HepG2 (cell line): ENCODE measurements at places on chromosomes 1 and 21. TPM values are rescaled to one million over a fixed set of nuclear protein-coding genes. Genes with fewer than 3 reads are reported as not detected.

DNA sequence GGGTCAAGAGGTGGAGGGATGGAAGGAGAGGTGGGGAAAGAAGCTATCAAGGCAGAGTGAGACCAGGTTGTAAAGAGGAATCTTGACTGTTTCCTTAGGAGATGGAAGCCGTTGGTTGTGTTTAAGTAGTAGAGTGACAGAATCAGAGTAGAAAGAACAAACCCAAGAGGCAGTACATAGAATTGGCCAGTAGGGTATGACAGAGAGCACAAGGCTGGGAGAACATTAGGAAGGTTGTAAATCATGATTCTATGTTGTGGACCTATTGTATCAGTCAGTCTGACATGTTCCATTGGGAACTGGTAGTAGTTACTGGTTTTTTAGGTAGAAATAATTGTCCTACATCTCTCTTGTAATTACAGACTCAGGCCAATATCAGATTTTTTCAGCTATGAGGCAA, 486.9 kb upstream of the USP24 start:
- no peaks in the 10 kb centered on the region for H3K36me3 ChIP-seq
- no peaks in the 10 kb centered on the region; the same call in 1 of the 2 replicates for H3K4me1 ChIP-seq
- peak; percentile 24 for DNase-seq

DNA sequence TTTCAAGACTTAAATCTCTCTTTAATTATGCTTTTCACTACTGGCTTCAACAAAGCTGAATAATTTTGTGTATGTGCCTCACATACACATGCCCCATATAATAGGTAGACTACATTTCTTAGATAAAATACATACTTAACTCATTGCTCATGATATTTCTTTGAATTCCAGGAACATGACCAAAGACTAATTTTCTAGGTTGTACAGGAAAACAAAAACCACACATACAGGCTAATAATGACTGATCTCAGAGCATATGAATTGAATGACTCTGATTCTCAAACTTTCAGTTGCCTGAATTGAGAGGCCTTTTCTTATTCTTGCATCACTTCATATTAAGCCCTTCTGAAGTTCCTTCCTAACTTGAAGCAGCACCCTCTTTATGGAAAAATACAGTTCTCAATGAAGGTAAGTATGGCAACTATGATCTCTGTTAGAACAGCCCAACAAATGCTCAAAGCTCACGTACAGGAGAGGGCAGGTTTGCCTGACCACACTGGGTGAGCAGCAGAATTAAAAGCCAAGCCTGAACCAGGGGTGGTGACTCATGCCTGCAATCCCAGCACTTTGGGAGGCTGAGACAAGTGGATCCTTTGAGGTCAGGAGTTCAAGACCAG, 22.6 kb upstream of the UAP1 start:
- no peak overlapping the region for H3K27ac ChIP-seq
- H3K27me3 ChIP-seq = no peaks in the 10 kb centered on the region
- peak; percentile 9 for DNase-seq
- H3K4me3 ChIP-seq = no peak overlapping the region
- H3K4me1 ChIP-seq = peaks cover 7% of the 10 kb centered on the region; the same call in 1 of the 2 replicates
- no peaks in the 10 kb centered on the region for H3K36me3 ChIP-seq

DNA sequence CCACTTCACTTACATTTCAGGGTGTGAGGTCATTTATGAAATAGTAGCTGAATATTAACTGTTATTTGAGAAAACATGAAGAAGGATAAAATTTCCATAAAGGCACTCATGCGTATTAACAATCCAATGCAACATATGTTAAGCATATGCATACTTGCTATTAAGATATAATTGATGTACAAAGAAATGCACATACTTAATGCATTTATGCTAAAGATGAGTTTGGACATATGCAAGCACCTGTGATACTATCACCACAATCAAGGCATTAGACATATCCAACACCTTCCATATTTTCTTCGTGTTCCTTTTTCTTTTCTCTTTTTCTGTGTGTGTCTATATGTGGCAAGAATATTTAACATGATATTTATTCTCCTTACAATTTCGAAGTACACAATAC, 464.8 kb upstream of the BRINP3 start:
- no peaks in the 10 kb centered on the region for H3K4me1 ChIP-seq
- no peak overlapping the region for H3K27ac ChIP-seq
- no peaks in the 10 kb centered on the region for H3K36me3 ChIP-seq

DNA sequence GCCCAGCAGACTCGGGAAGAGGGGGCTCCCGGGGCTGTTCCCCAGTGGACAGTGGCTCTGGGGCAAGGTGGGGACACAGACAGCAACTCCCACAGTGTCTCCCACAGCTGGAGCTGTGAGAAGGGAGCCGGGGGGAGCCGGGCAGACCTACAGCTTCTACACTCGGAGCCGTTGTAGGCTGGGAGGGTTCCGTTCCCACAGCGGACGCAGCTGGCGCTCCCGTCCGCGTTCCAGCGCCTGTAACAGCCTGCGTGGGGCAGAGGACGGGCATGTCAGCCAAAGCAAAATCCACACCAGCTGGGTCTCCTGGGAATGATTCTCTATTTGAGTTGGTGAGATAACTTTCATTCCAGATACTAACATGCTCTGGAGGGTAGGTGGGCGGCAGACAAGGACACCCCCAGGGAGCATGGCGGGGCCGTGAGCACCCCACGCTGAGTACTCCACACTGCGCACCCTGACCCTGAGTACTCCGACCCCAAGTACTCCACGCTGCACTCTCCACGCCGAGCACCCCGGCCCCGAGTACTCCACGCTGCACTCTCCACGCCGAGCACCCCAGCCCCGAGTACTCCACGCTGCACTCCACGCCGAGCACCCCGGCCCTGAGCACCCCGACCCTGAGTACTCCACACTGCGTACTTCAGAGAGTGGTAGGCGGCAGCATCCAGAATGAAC, 13.4 kb upstream of the RNF223 start:
- H3K27ac ChIP-seq = no peak overlapping the region
- H3K27me3 ChIP-seq = no peaks in the 10 kb centered on the region
- no peaks in the 10 kb centered on the region for H3K36me3 ChIP-seq
- H3K4me1 ChIP-seq = no peaks in the 10 kb centered on the region
- no peak overlapping the region for H3K4me3 ChIP-seq
- DNase-seq = no peak

DNA sequence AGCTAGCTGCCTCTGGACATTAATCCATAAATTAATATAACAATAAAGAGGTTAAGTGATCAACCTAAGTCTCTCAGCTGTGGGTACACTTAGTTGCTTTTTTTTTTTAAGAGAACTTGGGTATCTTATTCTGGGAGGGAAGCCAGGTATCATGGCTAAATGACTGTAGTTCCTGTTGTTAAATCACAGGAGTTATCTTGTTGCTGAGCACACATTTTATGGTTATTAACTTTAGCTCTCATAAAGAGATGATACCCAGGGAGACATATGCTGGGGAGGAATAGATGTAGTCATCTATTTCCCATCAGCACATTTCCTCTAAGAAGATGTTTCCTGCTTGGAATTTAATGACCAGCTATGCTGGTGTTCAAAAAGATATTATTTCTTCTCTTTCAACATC, 227.8 kb downstream of the PTGER3 start:
- no peak for DNase-seq
- H3K27ac ChIP-seq = no peak overlapping the region
- H3K36me3 ChIP-seq = no peaks in the 10 kb centered on the region
- H3K27me3 ChIP-seq = no peaks in the 10 kb centered on the region
- no peaks in the 10 kb centered on the region for H3K4me1 ChIP-seq

- H3K27ac ChIP-seq = no peak overlapping the region
- peaks cover 6% of the 10 kb centered on the region; the same call in 1 of the 3 replicates for H3K27me3 ChIP-seq
- H3K4me1 ChIP-seq = peaks cover 17% of the 10 kb centered on the region
- H3K4me3 ChIP-seq = no peak overlapping the region
Measured at GRCh38 chr1:248900637-248901036, 5.4 kb upstream of the PGBD2 start.

- H3K4me1 ChIP-seq = peaks cover 18% of the 10 kb centered on the region
- H3K27ac ChIP-seq = no peak overlapping the region
Measured at GRCh38 chr1:47328992-47329391, 4.6 kb upstream of the CMPK1 start.

- H3K4me3 ChIP-seq = no peak overlapping the region
- H3K36me3 ChIP-seq = no peaks in the 10 kb centered on the region
- DNase-seq = peak; percentile 27
- H3K4me1 ChIP-seq = peaks cover 67% of the 10 kb centered on the region
- peak overlapping the region; percentile 8 for H3K27ac ChIP-seq
Measured at GRCh38 chr1:8184301-8184700, 133.6 kb upstream of the SLC45A1 start.

DNA sequence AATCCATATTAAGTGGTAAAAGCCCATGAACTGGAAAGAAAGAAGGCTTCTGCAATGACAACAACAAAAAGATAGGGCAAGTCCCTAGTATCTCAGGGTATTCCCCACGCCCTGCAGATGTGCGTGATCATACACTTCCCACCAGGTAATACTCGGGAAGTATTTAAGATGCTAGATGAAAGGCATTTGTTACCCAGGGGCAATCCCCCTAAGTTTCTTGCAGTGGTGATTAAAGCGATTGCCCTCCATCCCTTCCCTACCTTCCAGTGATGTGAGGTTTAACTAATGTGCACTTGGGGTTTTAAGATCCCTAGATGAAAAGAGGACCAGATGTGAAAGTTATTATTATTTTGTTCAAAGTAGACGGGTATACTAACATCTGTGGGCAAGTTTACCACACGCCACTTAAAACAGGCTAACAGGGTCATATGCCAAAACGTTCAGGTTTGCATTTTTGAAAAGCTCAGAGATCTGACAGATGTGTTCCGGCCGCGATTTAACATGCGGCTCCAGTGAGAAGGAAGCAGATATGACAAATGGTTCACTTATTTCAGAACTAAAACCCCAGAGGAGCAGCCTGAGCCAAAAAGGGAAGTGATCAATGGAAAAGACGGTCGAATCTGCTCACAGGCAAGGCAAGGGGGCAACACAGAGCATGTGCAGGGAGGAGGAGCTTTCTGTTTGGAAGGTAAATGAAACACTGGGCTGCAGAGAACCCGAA, 17.4 kb downstream of the TIAM1 start:
- H3K36me3 ChIP-seq = no peaks in the 10 kb centered on the region
- no peak for DNase-seq
- no peaks in the 10 kb centered on the region for H3K4me1 ChIP-seq
- no peak overlapping the region for H3K27ac ChIP-seq
- no peaks in the 10 kb centered on the region for H3K27me3 ChIP-seq

DNA sequence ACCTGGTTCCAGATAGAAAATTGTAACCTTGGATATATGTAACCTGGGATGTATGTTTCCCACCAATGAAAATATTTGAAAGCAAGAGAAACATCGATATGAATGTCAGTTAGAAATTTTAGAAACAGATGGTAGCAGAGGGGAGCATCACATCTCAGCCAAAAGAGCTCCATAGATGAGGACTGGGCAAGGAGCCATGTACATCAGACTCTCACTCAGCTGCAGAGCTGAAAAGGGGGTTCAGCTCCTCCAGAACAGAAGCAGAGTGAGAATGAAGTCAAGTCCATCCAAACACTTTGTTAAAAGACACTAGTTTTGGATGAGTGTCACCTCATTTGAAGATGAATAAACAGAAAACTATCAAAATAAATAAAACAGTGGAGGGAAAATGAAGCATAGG, 202.4 kb downstream of the HMCN1 start:
- no peak overlapping the region for H3K27ac ChIP-seq
- no peak for DNase-seq
- H3K36me3 ChIP-seq = no peaks in the 10 kb centered on the region
- no peaks in the 10 kb centered on the region for H3K27me3 ChIP-seq

- H3K4me3 ChIP-seq = no peak overlapping the region
- H3K36me3 ChIP-seq = no peaks in the 10 kb centered on the region
Measured at GRCh38 chr21:31143036-31143435, 104.8 kb upstream of the KRTAP19-8 start.

GRCh38 chr21:27833298-27833697, 866.4 kb upstream of the ADAMTS5 start:
- H3K27ac ChIP-seq = no peak overlapping the region
- H3K27me3 ChIP-seq = no peaks in the 10 kb centered on the region
- no peak overlapping the region for H3K4me3 ChIP-seq
- no peaks in the 10 kb centered on the region for H3K4me1 ChIP-seq
- no peaks in the 10 kb centered on the region for H3K36me3 ChIP-seq

- H3K27me3 ChIP-seq = no peaks in the 10 kb centered on the region
- peaks cover 25% of the 10 kb centered on the region for H3K4me1 ChIP-seq
- no peak for DNase-seq
- peaks cover 8% of the 10 kb centered on the region for H3K36me3 ChIP-seq
- H3K27ac ChIP-seq = no peak overlapping the region
Measured at GRCh38 chr1:38028671-38029070, 16.1 kb downstream of the UTP11 start.

DNA sequence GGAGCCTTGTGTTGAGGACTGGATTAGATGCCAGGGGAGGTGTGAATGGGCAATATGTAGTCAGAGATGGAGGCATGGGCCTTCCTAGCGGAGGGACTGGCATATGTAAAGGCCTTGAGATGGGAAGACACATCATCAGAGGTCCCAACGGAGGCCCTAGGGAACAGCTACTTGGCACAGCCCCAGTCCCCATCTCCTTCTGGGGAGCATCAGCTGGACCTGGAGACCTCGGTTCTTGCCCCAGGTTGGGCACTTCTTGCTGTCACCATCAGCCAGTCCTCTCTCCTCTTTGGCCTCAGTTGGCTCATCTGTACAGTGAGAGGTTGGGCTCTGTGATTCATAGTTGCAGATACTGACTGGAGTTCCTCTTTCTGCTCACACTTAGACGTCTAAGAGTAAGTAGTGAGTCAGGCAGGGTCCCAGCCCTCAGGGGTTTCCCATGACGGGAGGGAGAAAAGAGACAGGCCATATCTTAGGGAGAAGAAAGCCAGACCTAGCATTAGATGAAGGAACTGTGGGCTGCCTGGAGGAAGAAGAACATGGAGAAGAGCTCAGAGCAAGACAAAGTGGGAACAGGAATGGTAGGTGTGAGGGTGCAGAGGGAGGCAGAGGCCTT, 3.4 kb upstream of the MARCKSL1 start:
- no peaks in the 10 kb centered on the region; the same call in 1 of the 2 replicates for H3K27me3 ChIP-seq
- no peak overlapping the region for H3K4me3 ChIP-seq
- no peak overlapping the region for H3K27ac ChIP-seq
- H3K4me1 ChIP-seq = peaks cover 66% of the 10 kb centered on the region
- 0 out of 3 replicates have a peak, but pooled peaks cover 2% of the 10 kb centered on the region for H3K36me3 ChIP-seq

- peaks cover 3% of the 10 kb centered on the region; the same call in 1 of the 2 replicates for H3K27me3 ChIP-seq
- peak overlapping the region; percentile 68 for H3K4me3 ChIP-seq
- no peaks in the 10 kb centered on the region for H3K36me3 ChIP-seq
- no peak overlapping the region for H3K27ac ChIP-seq
- peaks cover 23% of the 10 kb centered on the region for H3K4me1 ChIP-seq
Measured at GRCh38 chr1:54499097-54499359, 49.0 kb upstream of the ACOT11 start.

GRCh38 chr1:68180441-68181164, 51.7 kb downstream of the WLS start:
- DNase-seq = no peak
- no peaks in the 10 kb centered on the region for H3K4me1 ChIP-seq
- H3K27ac ChIP-seq = no peak overlapping the region
- no peaks in the 10 kb centered on the region for H3K27me3 ChIP-seq
- H3K4me3 ChIP-seq = no peak overlapping the region

- H3K4me1 ChIP-seq = no peaks in the 10 kb centered on the region
- H3K27me3 ChIP-seq = no peaks in the 10 kb centered on the region
- H3K36me3 ChIP-seq = no peaks in the 10 kb centered on the region
- no peak overlapping the region for H3K4me3 ChIP-seq
Measured at GRCh38 chr1:39525366-39526165, 34.1 kb downstream of the BMP8A start.

Gene ZNF644
- 13.5 and 17.7 TPM in 2 replicates for polyA plus RNA-seq

Gene IQCC
- polyA plus RNA-seq = 1.5 and 1.7 TPM in 2 replicates

Gene LCE1D
- not detected in 2 replicates for polyA plus RNA-seq

Gene CCDC185
- polyA plus RNA-seq = not detected in 2 replicates

Gene CACNA1S
- not detected in 2 replicates for polyA plus RNA-seq

Gene MFAP2
- 1.4 and 2.1 TPM in 2 replicates for polyA plus RNA-seq

Gene ETNK2
- polyA plus RNA-seq = 15.5 and 23.4 TPM in 2 replicates

Gene NMNAT2
- not detected in 2 replicates for polyA plus RNA-seq
